ENCODE measurements at places on chromosomes 13 and 19.

DNA sequence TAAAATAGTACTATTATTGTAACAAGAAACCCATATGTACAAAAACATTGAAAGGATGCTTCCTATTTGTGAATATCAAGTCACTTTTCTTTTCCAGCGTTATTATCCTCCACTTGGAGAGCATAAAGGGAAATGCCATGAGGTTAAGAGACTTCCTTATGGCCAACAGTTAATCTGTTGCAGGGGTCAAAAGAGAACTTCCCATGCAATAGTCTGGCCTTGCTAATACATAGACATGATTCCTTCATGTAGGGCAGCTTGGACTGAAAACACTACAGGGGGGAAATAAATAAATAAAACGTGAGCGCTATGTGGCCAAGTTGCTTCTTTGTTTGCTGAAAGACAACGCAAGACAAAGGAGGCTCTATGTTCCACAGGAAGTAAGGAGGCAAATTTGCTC lies 269.1 kb upstream of the EDNRB start:
- DNase-seq: no peak

GRCh38 chr13:75103976-75104375 lies 378.0 kb downstream of the TBC1D4 start:
- no peak for DNase-seq

DNA sequence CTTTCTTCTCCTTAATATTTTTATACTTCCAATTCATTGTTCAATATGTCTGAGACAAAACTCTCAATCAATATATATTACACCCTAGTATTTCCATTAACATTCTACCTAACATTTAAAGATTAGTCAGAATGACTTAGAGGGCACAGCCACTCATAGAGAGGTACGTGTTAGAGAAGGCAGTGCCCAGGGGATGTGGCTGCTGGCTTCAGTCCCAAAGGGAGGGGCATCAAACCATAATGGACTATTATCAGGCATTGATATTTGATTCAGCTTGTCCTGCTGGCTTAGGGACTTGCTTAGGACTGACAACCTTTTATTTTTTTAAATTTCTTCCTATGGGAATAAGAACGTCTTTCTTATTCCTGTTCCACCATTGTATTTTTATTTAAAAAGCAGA lies 1392.0 kb upstream of the ATXN8OS start:
- no peak for DNase-seq

DNA sequence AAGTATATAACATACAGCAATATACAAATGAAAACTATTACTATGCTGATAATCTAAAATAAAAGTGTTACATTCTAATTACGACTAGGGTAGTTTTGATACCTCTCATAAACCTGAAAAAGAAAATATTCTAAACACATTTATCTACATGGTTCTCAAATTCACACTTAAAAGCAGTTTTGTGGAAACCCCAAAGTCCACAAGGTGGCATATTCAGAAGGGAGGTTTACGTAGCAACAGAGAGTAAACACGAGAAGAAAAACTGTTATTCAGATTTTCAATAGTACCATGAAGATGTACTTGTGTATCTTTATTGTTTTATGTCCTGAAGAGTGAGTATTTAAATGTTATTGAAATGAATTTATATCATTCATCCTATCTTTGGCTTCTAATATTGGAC lies 275.9 kb upstream of the KLHL1 start:
- DNase-seq: no peak

GRCh38 chr19:28736528-28736927 lies 476.4 kb downstream of the UQCRFS1 start:
- no peak for DNase-seq

DNA sequence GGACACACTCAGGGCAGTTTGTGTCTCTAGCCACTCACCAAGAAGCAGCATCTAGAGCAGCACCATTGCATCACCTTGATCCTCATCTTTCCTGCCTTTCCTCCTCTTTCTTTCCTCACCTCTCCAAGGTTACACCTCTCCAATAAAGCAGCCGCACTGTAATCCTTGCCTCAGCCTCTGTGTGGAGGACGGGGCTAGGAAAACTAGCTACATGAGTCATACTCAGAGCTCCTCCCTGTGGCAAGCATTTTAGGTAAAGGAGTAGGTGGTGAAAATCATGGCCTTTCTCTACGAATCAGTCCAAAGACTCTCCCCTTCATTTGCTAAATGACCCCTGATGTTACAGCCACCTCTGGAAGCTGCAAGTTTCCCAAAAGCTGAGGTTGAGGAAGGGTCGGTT lies 108.9 kb downstream of the DNAJC15 start:
- no peak for DNase-seq

- no peak for DNase-seq
These were observed 298.8 kb downstream of the NDFIP2 start for GRCh38 chr13:79779761-79780160.

GRCh38 chr19:3450796-3451411 lies 29.4 kb downstream of the SMIM24 start:
- DNase-seq: no peak

DNA sequence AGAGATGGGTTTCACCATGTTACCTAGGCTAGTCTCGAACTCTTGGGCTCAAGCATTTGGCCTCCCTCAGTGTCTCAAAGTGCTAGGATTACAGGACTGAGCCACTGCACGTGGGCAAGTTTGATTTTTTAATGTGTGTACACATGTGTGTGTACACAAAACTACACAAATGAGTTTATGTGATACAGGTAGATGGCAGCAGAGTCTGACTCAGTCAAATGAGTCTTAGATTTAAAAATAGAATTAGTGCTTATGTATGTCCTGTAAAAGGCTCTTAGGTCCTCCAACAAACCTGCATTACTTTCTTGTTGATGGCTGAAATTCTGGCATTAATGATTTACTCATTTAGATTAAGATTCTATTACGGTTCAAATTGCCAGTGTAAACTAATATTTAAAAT lies 293.7 kb downstream of the PCDH17 start:
- no peak for DNase-seq

DNA sequence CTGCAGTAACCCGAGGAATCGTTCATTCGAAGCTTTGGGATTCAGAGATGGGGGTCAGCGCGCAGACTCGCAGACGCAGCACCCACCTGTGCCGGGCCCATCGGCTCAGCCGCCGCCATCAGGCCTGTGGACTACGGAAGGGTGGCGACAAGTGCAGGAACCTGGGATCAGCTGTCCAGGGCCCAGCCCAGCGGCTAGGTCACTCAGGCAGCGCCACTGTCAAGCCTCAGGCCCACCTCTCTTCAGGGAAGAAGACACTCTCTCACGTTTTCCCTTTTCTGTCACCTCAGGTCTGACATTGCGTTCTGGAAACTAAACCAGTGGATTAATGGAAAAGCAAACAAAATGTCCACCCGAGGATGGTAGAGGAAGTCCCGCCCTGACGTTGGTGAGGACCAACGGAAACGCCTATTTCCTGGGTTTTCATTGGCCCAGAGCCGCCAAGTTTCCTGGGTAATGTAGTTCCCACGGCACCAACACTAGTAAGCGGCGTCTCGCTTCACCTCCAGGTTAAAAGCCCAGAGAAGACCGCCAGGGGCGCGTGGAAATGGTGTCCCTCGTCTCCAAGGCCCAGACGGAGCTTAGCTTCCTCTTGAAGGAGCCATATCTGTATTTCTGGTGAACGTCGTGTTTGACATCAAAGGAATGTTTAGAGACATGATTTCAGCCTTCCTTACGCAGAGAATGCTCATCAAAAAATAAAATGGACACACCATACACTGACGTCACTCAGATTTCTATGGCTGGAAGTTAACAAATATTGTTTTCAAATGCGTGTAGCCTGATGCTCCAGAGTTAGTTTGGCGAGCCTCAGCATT lies at the start of gene ZNF772:
Gene ZNF772 (minus strand): TSS at position 376 of the 818 bp plus-strand sequence. CDS start 257 bp downstream, at position 119.
- DNase-seq: peak; percentile 81

- no peak for DNase-seq
These were observed 37.1 kb upstream of the GPI start for GRCh38 chr19:34327851-34328250.

DNA sequence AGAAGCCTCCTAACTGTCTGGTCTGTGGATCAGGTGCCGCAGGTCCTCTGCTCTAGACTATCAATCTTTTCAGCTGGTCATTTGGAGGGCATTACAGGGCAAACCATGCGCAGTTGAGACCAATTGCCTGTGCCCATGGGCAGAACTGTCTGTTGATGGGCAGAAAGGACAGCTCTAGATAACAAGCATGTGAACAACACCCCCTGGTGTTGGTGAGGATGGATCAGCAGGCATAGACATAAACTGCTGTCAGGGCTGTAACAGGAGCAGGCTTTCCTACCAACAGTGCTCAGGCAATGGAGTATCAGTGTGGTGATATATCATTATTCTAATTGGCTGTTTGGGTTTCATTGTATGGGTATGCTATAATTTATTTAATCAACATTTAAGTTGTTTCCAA lies 104.7 kb upstream of the KL start:
- DNase-seq: peak; percentile 30

GRCh38 chr13:110274687-110275086 lies 32.3 kb downstream of the COL4A1 start:
- DNase-seq: no peak

DNA sequence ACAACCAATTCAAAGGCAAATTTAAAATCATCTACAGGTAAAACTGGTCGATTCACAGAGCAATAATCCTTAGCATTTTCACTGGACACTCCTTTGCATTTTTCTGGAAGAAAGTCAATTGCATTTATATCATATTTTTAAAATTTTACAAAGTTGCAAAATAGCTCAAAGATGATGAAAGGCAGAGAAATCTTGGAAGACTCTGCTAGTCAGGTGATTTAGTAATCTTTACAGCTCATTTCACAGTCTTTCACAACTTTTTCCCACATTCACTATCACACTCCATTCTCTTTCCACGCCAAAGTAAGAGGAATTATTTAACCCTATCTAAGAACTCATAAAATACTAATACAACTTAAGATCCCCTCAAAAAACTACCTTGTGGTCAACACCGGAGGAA lies 1063.8 kb downstream of the EFNB2 start:
- DNase-seq: no peak

- no peak for DNase-seq
These were observed 16.6 kb upstream of the USP12 start for GRCh38 chr13:27188239-27188638.

GRCh38 chr19:46218160-46218559 lies 11.4 kb upstream of the IGFL1 start:
- DNase-seq: peak; percentile 15

DNA sequence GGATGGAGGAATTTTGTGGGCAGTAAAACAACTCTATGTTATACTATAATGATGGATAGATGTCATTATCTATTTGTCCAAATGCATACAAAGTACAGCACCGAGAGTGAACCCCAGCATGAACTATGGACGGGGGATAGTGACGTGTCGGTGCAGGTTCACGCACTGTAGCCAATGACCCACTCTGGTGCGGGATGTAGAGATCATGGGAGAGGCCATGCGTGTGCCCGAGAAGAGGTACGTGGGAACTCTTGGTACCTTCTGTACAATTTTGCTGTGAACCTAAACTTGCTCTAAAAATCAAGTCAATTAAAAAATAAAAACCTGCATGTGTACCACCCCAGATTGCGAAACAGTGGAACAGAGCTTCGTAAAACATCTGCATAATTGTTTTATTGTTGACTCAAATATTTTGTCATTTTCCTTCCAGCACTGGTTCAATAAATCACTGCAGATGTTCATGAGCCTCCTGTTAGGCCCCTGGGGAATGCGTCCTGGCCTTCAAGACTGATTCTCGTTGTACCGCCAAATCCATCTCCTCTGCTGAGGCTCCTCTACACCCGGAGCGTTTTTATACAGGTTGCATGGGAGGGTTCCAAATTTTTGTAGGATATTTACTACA lies 30.9 kb downstream of the COL4A1 start:
- no peak for DNase-seq

DNA sequence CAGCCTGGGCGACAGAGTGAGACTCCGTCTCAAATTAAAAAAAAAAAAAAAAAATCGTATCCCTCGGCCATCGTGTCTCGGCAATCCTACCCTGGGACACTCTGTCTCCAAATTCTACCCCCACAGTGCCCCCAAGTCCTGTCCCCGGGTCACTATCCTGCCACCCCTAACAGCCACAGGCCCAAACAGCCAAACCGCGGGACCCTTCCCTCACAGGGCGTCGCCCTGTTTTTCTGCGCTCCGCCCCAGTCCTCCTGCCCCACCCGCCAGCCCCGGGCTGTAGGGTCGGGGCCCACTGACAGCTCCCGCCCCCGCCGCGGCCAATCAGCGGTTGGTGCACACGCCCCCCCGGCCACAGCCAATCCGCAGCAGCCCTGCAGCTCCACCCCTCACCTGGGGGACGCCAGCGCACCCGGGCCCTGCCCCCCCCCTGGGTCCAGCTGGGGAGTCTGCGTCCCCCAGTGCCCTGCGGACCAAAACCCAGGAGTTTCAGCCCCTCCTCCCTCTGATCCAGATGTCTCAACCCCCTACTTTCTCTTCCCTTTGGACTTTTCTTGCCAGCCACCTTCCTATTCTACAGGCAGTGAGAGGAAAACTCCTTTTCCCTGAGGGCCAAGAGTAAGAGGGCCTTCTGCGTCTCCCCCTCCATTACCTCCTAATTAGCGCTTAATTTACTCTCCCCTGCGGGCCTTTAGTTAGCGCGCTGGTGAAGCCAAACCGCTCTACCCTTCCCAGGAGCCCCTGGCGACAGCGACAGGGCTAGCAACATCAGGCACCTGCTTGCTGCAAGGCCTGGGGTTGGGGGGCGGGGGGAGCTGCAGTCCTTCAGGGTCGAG lies 1.5 kb upstream of the BCAT2 start:
- DNase-seq: peak; percentile 66

GRCh38 chr13:68551701-68552522 lies 1321.8 kb upstream of the PCDH9 start:
- DNase-seq: no peak

DNA sequence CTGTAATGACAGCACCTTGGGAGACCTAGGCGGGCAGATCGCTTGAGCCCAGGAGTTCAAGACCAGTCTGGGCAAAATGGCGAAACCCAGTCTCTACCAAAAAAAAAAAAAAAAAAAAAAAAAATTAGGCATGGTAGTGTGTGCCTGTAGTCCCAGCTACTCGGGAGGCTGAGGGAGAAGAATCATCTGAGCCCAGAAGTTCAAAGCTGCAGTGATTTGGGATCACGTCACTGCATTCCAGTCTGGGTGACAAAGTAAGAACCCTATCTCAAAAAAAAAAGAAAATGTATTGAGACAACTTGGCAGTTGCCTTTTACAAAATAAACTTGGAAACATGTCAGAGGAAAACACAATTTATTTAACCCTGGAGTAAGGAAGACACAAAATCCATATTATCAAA lies 26.8 kb downstream of the RBM26 start:
- no peak for DNase-seq

- no peak for DNase-seq
These were observed 2.2 kb upstream of the TBXA2R start for GRCh38 chr19:3608750-3609322.

GRCh38 chr13:29936956-29937355 lies 86.5 kb upstream of the UBL3 start:
- DNase-seq: no peak

- DNase-seq: peak; percentile 47
These were observed 713 bp downstream of the KRI1 start for GRCh38 chr19:10565028-10565566.

- no peak for DNase-seq
These were observed 173.9 kb downstream of the DCLK1 start for GRCh38 chr13:35957241-35957731.

- peak; percentile 47 for DNase-seq
These were observed 685 bp downstream of the TCF3 start for GRCh38 chr19:1651568-1652291.
